ENCODE measurements at places on chromosomes 1 and 21. TPM values are rescaled to one million over a fixed set of nuclear protein-coding genes. Genes with fewer than 3 reads are reported as not detected.

The RGS16 gene
- 0.40 TPM for total RNA-seq

The ARHGAP30 gene
- 0.07 TPM for total RNA-seq

The MSH4 gene
- not detected for total RNA-seq

The FCRL6 gene
- total RNA-seq: not detected

The KIF1B gene
- 14.2 TPM for total RNA-seq

The ZNF593 gene
- total RNA-seq: 69.6 TPM

The PRDM16 gene
- 0.06 TPM for total RNA-seq

The OR10T2 gene
- total RNA-seq: not detected

The PPIAL4G gene
- not detected for total RNA-seq

The RAD54L gene
- total RNA-seq: 8.2 TPM

The KCNJ15 gene
- total RNA-seq: 0.55 TPM

The OSCP1 gene
- 7.4 TPM for total RNA-seq

The COL8A2 gene
- 0.08 TPM for total RNA-seq

The MIB2 gene
- total RNA-seq: 19.5 TPM

The SPRR2G gene
- total RNA-seq: not detected

The MCOLN2 gene
- total RNA-seq: 2.3 TPM

The GNG12 gene
- total RNA-seq: 69.6 TPM

The TRABD2B gene
- total RNA-seq: 2.8 TPM

The ETV3L gene
- total RNA-seq: not detected

The GSTM5 gene
- total RNA-seq: not detected

The CRYBG2 gene
- total RNA-seq: 1.3 TPM

The ERICH3 gene
- total RNA-seq: not detected

The NHLH1 gene
- total RNA-seq: 0.39 TPM

The MIXL1 gene
- not detected for total RNA-seq

The GPR37L1 gene
- 0.14 TPM for total RNA-seq

The VSIG8 gene
- total RNA-seq: not detected

The EXTL1 gene
- total RNA-seq: not detected

The E2F2 gene
- total RNA-seq: 2.2 TPM

The MTMR11 gene
- total RNA-seq: 7.6 TPM

The C1QA gene
- total RNA-seq: not detected

The PRKCZ gene
- total RNA-seq: 9.6 TPM

The ATP1B1 gene
- total RNA-seq: 196 TPM

The DYRK3 gene
- total RNA-seq: 9.0 TPM

The PSMB4 gene
- 428 TPM for total RNA-seq

The SEC16B gene
- 1.3 TPM for total RNA-seq

The PDZK1 gene
- total RNA-seq: 0.72 TPM

The UTP11 gene
- total RNA-seq: 38.8 TPM

The EPS8L3 gene
- 0.52 TPM for total RNA-seq

The RUNX3 gene
- total RNA-seq: 5.7 TPM

The FMN2 gene
- total RNA-seq: 4.2 TPM

The FAM177B gene
- not detected for total RNA-seq

The RNU1-3 gene
- not detected for total RNA-seq

The TSPEAR gene
- total RNA-seq: not detected

The ADGRB2 gene
- 4.9 TPM for total RNA-seq

The LINGO4 gene
- not detected for total RNA-seq

The TCHHL1 gene
- not detected for total RNA-seq

The ZYG11A gene
- total RNA-seq: 2.7 TPM

The SAMD13 gene
- total RNA-seq: 0.58 TPM

The LRRC38 gene
- 0.06 TPM for total RNA-seq
